Stimulated activated CD4-positive, alpha-beta T cell treated with anti-CD3 and anti-CD28 coated beads, Interleukin-15, amount 100 ng/mL, for 1 hour (primary cell): ENCODE measurements at places on chromosomes 11 and 22.

- DNase-seq: no peak
Observed at GRCh38 chr11:65851811-65852507, 6.0 kb downstream of the CFL1 start.

DNA sequence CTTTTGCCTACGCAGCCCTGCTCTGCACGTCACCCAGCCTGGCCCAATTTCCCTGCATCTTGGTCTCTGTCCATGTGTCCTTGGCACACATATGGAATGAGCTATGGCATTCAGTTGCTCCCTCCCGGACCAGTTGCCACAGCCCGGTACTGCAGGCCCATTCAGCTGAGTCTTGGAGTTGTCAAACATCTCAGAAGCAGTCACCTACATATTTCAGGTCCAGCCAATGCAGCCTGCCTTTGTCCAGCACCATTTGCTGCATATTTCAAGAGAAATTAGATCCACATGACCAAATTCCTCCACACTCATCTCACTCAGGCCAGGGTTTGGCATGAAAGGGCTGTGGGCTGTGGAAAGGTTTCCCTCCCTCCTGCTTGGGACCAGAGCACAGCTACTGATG lies 76.8 kb downstream of the MN1 start:
- no peak for DNase-seq

DNA sequence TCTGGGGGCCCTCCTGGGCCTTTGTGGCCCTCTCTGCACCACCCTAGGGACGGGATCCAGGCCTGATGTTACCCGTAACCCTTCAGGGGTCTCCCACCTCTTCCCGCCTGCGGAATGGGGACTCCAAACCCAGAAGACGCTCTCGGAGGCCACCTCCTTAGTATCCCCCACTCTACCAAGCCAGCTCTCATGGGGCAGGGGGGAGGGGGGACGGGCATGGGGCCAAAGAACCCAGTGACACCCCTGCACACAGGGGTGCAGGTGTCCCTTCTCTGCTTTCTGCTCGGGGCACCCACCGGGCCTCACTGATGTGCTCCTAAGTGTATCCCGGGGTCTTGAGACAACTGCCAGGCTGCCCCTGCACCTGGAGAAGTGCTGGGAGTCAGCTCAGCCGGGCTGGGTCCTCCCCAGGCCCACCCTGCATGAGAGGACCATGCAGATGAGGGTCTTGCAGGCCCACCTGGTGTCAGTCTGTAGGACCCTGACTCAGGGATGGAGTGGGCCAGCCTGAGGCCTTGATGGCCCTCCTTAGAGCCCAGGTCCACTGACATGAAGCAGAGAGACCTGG lies 176.9 kb downstream of the IGLL1 start:
- no peak for DNase-seq

GRCh38 chr22:49329636-49330035 lies 498.0 kb downstream of the BRD1 start:
- DNase-seq: no peak

- DNase-seq: no peak
Observed at GRCh38 chr11:68996376-68997123, 15.8 kb upstream of the MRGPRD start.

DNA sequence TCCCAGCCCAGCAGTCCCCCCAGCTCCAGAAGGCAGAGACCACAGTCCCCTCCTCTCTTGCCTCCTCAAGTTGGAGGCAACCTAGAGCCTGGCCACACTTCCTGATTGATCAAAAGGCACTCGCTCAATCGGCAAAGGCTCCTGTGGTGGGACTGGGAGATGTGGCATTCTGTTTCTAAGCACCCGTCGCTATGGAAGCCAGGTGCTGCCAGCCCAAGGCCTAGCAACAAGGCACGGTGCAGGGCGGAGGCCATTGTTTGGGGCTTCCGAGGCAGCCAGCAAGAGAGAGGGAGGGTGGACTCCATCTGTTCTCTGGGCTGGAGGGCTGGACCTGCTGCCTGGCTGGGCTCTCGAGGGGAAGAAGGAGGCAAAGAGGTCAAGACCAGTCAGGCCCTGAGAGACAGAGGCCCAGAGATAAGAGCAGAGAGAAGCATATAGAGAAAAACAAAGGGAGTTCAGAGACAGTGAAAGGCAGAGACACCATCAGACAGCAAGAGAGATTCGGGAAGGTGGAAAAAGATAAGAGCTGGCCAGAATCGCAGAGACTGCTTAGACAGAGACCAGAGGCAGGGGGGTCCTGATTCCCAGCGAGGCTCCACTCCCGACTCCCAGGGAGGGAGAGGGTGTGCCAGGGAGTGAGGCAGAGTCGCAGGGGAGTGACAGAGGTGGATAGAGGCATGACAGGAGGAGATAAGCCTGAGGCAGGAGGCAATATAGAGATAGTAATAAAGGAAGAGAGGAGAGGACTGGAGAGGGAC lies 21.2 kb downstream of the PDE2A start:
- DNase-seq: no peak

- DNase-seq: no peak
Observed at GRCh38 chr22:48407256-48407955, 1420.3 kb downstream of the BRD1 start.

DNA sequence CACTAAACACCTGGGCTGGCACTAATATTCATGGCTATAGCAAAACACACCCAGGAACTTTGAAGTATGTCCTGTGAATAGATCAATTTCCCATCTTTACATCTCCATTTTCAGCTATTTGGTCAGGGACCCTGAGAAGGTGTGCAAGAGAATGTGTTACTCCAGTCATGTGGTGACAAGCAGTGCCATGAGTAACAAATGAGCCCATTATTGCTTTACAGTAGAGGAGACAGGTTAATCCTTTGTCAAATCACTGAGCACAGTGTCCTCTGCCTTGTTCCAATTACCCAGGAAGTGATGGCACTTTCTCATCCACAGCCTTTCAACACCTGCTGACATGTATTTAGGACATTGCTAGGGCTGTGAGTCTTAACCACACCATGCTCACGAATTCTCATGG lies 664.8 kb upstream of the API5 start:
- no peak for DNase-seq

- DNase-seq: no peak
Observed at GRCh38 chr11:27246925-27247324, 116.1 kb downstream of the CCDC34 start.

GRCh38 chr22:17431179-17431578 lies 61.9 kb downstream of the CECR2 start:
- no peak for DNase-seq

- peak; percentile 88 for DNase-seq
Observed at GRCh38 chr11:65421794-65422632, 585 bp upstream of the NEAT1 start.

DNA sequence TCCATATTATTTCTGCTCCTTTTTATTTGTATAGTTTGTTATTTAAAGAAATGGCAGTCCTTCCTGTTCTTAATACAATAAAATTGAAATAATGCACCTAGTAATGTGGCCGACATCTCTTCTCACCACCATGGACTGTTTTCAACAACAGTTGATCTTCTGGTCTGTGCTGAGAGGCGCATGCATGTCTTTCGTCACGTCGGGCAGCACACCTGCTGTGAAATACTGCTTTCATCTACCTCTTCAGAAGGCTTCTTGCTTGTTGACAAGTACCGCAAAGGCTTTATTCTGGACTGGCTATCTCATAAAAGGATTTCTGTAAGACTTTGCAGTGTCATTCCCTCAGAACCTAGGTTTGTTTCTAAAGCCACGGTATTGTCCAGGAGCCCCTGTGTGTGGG lies 13.9 kb upstream of the MYO18B start:
- DNase-seq: no peak

- DNase-seq: no peak
Observed at GRCh38 chr11:32109138-32109537, 18.3 kb downstream of the RCN1 start.

GRCh38 chr11:61697764-61698163 lies 17.6 kb downstream of the DAGLA start:
- no peak for DNase-seq

DNA sequence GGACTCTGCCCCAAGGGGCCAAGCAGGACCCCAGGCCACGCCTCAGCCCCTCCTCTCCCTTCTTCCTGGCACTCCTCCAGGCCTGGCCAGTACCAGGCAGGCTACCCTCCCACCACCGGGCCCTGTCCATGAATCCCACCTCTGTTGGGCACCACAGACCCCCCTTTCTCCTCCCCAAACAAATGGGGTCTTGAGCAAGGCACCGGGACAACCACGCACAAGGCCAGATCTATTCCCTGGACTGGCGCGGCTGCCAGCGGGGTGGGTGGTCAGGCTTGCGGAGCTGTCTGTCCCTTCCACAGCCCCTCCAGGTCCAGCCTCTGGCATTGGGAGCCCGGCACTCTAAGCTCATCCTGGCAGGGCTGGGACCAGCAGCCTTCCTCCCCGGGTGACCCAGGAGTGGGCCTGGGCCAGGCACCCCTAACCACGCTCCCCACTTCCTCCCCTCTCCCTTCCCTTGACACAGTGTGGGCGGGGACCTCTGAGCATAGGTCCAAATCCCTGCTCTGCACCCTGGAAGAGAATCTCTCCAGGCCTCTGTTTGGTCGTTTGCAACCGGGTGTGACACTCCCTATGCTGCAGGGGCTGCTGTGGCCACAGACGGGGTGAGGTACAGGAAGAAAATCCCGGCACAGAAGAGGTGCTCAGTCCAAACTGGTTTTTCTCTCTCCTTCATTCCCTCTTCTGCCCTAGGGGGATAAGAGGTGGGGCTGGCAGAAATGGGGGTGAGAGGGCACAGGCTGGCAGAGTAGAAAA lies 14.6 kb downstream of the ELFN2 start:
- no peak for DNase-seq

- DNase-seq: no peak
Observed at GRCh38 chr22:44224166-44224565, 43.4 kb downstream of the PARVG start.

DNA sequence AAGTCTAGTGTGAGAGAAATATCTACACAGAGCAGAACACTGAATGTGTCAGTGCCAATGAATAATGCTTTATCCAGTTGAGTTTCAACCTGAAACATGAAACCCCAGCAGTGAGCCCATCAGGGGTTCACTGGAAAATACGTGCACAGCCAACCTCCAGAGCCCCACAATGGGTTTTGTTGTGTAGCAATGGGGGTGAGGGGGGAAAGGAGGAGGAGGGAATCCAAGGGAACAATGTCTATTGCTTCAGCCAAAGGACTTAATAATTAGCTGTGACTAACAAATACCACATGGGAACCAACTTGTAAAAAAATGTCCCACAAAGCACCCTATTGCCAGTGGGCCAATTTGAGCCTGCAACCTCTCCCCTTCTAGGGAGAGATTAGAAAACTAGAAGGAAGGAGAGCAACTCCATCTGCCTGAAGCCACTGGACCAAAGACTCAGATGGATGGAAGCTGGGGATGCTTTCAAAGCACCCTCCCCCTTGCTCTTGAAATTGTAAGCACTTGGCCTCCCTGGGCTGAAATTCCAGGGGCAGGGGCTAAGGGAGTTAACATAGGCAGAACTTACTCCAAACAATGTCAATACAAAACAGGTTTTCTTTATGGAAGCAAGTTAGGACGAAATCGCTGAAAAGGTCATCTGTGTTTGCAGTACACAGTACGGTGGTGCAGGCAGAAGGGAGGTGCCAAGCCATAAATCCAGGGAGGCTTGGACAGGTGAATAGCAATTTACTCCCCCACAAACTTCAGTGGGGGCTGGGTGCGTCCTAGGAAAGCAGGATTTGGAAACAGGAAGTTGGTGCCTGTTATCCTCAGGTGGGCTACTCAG lies 99.8 kb downstream of the ARL14EP start:
- no peak for DNase-seq

DNA sequence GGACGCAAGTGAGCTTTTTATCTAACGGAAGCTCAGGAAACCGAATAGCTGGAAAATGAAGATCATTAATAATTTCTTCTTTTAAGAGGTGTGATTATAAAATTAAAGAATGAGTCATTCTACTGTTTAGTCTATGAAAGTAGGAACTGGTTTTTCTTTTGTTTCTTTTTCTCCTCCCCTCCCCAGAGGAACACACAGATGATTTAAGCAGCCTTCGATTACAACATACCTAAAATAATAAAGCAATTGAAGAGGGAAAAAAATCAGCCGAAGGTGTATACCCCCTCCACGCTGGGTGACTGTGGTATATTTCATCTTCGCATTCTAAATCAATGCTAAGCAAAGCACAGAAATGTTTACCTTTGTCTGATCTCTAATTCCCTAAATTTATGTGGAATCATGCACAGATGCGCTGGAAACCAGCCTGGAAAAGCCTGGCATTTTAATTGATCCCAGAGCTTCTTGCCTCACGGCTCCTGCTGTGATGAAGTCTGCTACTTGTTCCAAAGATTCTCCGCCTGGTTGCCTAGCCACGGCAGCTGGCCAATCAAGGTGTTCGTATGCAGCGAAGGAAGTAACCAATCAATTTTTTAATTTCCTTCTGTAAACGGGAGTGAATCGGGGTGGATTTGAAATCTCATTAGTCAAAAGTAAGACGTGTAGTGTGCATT lies 133.9 kb downstream of the FANCF start:
- no peak for DNase-seq

DNA sequence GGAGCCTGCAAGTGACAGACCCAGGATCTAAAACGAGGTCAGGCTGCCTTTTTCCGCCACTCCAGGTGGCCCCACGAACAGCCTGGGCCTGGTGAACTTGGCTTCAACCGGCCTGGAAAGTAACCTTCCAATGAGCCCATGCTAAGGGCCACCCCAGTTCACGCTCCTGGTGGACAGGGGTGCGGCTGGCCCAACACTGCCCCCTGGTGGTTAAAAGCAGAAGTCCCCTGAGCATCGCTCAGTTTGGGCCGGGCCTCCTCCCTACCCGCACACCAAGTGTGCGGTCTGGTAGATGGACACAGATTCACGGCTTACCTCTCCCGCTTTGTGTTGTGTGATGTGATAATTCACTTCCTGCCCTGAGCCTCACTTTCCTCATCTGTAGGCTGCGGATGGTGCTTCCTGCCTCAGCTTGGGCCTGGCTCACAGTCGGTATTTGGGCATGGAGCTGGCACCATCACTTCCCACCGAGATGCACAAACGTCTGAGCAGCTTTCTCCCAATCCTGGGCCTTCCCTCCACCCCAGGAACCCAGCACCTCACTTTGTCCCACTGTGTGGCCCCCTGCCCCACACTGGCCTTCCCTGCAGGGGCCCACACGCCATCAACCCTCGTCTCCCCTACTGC lies 13.7 kb upstream of the SEC14L3 start:
- peak; percentile 54 for DNase-seq

- DNase-seq: no peak
Observed at GRCh38 chr11:2893935-2894334, 8.4 kb upstream of the CDKN1C start.

DNA sequence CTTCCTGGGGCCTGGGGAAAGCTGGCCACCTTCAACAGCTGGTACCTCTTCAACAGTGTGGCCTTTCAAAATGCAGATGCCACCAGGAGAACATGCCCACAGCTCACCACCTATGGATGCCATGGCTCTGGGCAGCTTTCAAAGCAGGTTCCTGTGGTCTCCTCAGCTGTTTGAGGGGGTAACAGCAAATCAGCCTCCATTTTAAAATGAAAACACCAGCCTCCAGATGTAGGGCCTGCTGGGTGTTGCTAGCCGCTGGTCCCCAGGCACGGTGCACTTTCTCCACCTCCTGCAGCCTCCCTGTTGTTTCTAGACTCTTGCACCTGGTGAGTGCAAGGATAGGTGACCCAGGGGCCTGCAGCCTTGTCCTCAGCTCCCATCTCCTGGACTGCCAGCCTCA lies 10.0 kb downstream of the CDPF1 start:
- DNase-seq: no peak

GRCh38 chr11:36510594-36510942 lies 496 bp upstream of the TRAF6 start:
- no peak for DNase-seq

- no peak for DNase-seq
Observed at GRCh38 chr11:2592559-2593392, 107.0 kb downstream of the KCNQ1OT1 start.

GRCh38 chr22:46052801-46053562 lies 76.0 kb upstream of the WNT7B start:
- no peak for DNase-seq
